ENCODE measurements at places on chromosomes 2 and 18.

- DNase-seq = no peak
These were observed 5.3 kb upstream of the CEP68 start for GRCh38 chr2:65050931-65051330.

- no peak for DNase-seq
These were observed 29.0 kb upstream of the EPAS1 start for GRCh38 chr2:46268196-46268595.

GRCh38 chr18:46387441-46388131 is 269.4 kb downstream of the LOXHD1 start:
- DNase-seq = no peak

- DNase-seq = no peak
These were observed 128.0 kb upstream of the MAP3K20 start for GRCh38 chr2:172947461-172948153.

- no peak for DNase-seq
These were observed 189.2 kb downstream of the OSR1 start for GRCh38 chr2:19169134-19169768.

DNA sequence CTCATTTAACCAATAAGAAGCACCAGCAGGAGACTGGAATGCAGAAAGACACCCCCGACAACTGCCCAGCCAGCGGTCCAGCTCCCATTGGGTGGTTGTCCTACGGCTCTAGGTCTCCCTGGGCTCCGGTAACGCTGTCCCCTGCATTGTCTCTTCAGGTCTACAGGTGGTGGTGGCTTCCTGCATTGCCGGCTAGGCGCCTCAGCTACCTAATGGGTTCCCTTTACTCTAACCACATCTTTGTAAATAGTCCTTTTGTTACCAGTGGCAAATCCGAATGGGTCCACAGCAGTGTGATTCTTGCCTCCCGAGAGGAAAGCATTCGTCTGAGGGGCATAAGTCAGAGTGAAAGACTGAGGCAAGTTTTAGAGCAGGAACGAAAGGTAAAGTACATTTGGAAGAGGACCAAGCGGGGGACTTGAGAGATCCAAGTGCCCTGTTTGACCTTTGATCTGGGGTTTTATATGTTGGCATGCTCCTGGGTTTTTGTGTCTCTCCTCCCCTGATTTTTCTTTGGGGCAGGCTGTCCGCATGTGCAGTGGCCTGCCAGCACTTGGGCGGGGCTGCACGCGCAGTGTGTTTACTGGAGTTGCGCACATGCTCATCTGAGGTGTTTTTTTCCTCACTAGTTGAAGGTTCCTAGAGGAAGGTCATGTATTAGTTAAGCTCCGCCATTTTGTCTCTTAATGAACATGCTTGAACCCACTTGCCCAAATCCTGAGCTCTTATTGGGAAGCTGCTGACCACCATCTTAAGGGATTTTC is 11.0 kb downstream of the FABP1 start:
- no peak for DNase-seq

DNA sequence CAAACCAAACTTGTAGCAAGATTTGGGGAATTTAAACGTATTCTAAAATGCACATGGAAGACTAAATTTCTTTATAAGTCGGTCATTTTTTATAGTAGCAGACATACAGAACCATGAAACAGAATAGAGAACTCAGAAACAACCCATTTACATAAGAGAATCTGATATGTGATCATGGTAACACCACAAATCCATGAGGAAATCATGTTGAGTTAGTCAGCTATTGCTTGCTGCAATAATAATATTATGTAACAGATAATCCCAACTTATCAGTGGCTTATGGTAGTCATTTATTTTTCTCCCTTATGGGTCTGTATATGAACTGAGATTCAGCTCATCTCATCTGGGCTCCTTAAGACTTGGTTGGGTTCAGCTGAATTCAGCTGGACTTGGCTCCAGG is 103.4 kb upstream of the SERTAD2 start:
- no peak for DNase-seq

DNA sequence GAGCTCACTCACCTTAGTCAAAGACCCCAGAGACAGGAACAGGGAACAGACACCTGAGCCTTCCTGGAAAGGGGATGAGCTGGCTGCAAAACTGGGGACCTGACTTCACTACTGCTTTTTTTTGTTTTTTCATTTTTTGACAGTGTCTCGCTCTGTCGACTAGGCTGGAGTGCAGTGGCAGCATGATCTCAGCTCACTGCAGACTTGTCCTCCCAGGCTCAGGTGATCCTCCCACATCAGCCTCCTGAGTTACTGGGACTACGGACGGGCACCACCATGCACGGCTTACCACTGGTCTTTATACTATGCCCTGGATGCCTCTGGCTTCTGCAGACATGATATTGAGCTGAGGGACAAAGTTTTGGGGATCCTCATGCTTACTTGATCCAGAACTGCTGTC is 184.1 kb downstream of the INSIG2 start:
- DNase-seq = no peak

GRCh38 chr18:8229040-8229439 is 380.2 kb upstream of the RAB12 start:
- DNase-seq = no peak

- DNase-seq = no peak
These were observed 60.1 kb downstream of the LIMS1 start for GRCh38 chr2:108594132-108594981.

DNA sequence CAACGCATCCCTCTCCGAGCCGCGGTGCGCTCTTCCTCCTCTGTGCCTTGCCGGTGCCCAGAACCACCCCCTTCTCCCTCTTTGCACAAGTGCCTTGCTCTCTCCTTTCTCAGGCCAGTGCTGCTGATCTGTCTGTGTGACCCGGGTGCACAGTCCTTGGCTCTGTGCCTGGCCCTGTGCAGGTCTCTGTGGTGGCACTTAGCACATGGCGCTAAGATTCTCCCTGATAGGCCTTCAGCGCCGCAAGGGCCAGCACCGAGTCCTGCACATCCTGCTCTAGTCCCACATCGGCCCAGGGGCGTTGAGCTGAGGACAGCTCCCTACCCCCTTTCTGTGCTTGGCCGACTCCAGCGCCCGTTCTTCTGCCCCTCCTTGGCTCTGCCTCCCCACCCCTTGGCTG is 136.1 kb downstream of the NEDD4L start:
- DNase-seq = no peak

GRCh38 chr18:24414349-24415003 is 12.0 kb upstream of the IMPACT start:
- no peak for DNase-seq

- no peak for DNase-seq
These were observed 11.6 kb upstream of the TAF1B start for GRCh38 chr2:9831670-9832069.

DNA sequence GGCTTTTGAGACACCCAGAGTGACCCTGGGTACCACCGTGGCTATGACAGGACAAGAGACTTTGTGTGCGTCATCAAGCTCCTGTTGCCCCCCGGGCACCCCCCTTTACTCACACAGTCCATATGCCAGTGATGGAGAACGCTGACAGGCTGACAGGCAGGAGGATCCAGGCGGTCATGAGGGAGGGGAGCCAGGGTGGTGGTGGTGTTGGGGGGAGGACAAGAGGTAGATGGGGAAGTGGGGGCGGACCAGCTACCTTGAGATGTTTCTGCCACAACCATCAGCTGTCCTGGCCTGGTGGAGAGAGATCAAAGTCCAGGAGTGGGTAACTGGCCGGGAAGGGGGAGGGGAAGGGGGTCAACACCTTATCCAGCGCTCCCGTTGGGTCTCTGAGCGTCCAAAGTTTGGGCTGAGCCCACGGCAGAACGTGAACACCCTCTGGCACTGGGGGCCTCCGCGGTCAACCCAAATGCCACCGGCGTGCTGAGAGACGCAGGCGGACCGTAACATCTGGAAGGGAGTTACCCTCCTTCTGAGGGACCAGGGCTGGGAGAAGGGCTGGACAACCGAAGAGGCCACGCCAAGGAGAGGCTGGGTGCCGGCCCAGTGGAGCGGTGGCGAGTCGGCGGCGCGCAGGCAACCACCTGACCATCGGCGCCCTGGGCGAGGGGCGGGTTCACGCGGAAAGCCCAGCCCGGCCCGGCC is 575 bp downstream of the TMEM150A start:
- no peak for DNase-seq

GRCh38 chr18:41783065-41783818 is 171.8 kb upstream of the PIK3C3 start:
- DNase-seq = no peak

DNA sequence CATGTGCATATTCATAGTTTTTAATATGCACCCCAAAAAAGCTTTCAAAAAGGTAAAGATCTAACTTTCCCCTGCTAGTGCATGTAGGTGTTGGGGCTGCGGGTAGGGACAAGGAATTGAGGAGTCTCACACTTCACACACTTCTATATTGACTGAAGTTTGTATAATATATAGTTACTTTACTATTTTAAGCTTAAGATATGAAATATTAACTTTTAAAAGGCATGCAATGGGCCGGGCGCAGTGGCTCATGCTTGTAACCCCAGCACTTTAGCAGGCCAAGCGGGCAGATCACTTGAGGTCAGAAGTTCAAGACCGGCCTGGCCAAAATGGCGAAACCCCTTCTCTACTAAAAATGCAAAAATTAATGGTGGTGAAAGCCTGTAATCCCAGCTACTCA is 109.1 kb upstream of the SH3BP4 start:
- DNase-seq = no peak

- no peak for DNase-seq
These were observed 28.9 kb downstream of the PRKRA start for GRCh38 chr2:178422097-178422496.

GRCh38 chr2:118056165-118056534 is 32.1 kb upstream of the INSIG2 start:
- no peak for DNase-seq

DNA sequence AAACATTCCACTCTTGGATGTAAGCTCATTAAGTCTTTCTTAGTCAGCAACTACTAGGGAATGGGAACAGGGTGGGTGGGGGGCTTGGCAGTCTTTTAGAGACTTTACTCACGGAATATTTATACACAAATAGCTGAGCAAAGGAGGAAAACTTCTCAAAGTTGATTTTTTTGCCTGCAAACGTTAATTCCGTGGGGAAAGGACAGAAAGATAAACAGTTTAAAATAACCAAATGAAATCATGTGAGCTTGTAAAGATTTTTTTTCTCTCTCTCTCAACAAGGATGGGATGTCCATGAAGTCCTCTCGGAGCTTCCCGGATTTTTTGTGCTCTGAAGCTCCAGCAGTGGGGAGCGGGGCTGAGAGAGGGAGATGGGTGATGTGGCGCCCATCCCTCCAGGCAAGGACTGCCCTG is 32.2 kb upstream of the MAT2A start:
- DNase-seq = no peak

DNA sequence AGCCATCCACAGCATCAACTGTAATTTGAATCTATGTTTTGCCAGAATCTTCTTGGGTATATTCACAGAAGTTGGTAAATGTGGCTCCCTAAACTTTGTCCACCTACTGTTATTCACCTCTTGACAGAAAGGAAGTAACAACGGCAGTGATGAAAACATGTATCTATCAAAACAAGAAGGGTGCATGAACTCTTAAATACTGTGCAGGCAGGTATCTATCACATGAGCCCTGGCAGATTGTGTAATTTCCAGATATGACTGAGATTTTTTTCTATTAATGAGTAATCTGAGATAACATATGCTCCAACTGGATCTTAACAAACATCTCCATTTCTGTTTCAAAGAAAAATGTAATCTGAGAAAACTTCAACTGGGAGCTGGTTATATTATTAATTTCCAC is 36.6 kb downstream of the SFT2D3 start:
- DNase-seq = no peak

- no peak for DNase-seq
These were observed 63.4 kb downstream of the MYO5B start for GRCh38 chr18:50131591-50131990.

- no peak for DNase-seq
These were observed 88.3 kb upstream of the SALL3 start for GRCh38 chr18:78891185-78891762.

DNA sequence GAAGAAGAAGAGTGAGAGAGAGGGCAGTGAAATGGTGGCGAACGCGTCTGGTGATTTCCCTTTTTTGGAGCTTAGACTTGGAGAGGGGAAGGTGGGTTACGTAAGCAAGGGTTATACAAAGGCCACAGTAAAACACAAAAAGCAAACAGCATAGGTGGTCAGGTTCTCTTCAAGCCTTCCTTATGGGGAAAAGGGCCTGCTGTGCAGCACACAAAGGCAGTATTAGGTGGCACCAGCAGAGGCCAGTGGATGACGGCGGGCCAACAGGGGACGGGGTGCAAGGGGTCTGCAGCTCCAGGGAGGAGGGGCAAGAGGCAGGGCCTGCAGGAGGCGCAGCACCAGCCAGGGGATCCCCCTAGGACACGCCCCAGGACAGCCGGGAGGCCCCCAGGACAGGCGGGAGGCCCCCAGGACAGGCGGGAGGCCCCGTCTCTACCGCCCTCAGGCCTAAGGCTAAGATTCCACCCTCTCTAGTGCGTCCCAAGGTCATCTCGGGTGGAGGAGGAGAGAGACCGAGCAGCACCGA is 32.6 kb upstream of the NPC1 start:
- no peak for DNase-seq

GRCh38 chr18:63373161-63373560 is 6.2 kb upstream of the KDSR start:
- DNase-seq = no peak
